ENCODE measurements at places on chromosomes 16 and 17.

DNA sequence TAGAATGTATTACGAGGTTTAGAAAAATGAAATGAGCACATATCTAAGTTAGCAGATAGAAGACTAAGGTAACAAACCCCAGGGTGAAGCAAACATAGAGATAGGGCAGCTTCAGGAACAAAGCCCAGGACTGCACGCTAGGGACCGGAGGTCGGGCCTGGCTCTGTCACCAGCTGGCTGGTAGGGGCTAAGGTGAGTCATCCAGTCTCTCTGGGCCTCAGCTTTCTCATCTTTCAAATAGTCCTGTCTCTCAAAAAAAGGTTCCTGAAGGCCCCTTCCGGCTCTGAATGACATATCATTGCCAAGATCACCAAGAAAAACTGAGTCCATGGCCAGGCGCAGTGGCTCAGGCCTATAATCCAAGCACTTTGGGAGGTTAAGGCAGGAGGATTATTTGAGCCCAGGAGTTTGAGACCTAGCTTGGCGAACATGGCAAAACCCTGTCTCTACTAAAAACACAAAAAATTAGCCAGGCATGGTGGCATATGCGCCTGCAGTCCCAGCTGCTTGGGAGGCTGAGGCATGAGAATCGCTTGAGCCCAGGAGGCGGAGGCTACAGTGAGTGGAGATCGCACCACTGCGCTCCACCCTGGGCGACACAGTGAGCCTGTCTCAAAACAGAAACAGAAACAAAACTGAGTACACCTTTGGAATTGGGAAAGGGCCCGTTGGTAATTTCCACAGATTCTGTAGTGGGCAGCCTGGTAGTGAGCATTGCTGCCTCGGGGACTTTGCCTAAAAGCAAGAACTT lies 26.0 kb downstream of the PKD1L3 start:
- DNase-seq, result no peak

GRCh38 chr17:64679710-64680216 lies 17.7 kb upstream of the SMURF2 start:
- DNase-seq, result no peak

DNA sequence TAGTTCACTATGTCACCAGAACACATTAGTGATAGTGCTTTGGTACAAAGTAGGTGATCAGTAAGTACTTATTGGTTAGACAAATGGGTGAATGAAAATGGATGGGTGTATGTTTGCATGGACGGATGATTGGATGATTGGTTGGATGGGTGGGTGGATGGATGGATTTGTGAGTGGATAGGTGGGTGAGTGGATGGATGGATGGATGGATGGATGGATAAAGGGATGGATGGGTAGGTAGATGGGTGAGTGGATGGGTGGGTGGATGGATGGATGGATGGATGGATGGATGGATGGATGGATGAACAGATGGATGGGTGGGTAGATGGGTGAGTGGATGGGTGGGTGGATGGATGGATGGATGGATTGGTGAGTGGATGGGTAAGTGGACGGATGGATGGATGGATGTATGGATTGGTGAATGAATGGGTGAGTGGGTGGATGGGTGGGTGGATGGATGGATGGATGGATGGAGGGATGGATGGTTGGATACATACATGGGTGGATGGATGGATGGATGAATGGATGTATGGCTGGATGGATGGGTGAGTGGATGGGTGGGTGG lies 225.3 kb upstream of the GSE1 start:
- DNase-seq, result no peak

- no peak for DNase-seq
Measured at GRCh38 chr16:85697431-85697830, 8.7 kb upstream of the GINS2 start.

- peak; percentile 64 for DNase-seq
Measured at GRCh38 chr17:49851387-49852291, 3.8 kb upstream of the TAC4 start.

GRCh38 chr17:55233840-55234239 lies 30.9 kb upstream of the HLF start:
- DNase-seq, result no peak

DNA sequence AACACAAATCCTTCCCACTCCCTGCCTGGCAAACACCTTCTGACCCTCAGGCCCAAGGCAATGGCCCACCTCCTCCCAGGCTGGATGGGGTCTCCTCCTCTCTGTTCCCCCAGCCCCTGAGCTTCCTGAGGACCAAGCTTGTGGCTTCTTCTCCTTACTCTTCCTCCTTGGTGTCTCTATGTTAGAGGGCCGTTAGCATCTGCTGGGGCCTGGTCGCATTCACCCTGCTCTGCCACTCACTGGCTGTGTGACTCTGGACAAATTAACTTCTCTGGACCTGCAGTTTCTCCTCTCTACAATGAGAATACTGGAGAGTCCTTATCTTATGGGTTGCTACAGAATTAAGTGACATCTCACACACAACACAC lies 725 bp upstream of the MT2A start:
- no peak for DNase-seq

- DNase-seq, result no peak
Measured at GRCh38 chr17:7261379-7262191, 693 bp downstream of the CLDN7 start.

- DNase-seq, result no peak
Measured at GRCh38 chr17:66549731-66550207, 247.4 kb downstream of the PRKCA start.

- DNase-seq, result no peak
Measured at GRCh38 chr16:81621496-81621895, 157.6 kb upstream of the PLCG2 start.

DNA sequence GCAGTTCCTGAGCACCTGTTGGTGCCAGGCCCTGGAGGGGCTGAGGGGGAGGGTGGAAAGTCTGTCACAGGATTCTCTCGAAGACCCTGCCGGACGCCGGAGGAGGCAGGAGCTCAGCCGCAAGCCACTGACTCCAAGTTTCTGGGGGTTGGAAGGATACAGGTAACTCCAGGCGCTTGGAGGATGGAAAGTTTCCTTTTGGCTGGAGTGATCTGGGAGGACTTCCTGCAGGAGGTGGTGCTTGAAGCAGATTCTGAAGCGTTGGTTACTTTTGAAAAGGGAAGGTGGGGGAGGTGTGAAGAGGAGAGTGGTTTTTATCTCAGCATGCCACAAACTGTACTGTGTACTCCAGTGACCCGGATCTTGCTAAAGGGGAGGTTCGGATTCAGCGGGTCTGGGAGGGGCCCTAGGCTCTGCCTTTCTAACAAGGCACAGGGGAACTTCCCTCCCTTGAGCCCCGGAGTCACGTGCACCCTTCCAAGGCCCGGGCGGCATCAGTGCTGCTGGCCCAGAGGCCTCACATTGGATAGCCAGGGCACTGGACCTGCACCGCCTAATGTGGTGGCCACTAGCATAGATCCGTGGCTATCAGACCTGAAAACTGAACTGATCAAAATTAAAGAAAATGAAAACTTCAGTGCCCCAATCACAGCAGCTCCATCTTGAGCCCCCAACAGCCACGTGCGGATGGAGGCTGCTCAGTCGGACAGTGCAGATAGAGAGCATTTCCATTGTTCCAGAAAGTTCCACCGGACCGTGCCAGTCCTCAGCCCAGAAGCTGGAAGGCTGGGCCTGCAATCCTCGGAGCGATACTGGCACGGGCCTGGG lies 42.2 kb upstream of the GSE1 start:
- DNase-seq, result peak; percentile 48

DNA sequence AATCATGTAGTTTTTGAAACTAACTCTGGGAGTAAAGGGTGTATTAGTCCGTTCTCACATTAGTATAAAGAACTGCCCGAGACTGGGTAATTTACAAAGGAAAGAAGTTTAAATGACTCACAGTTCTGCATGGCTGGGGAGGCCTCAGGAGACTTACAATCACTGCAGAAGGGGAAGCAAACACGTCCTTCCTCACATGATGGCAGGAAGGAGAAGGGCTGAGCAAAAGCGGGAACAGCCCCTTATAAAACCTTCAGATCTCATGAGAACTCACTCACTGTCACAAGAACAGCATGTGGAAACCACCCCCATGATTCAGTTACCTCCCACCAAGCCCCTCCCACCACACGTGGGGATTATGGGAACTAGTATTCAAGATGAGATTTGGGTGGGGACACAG lies 256.5 kb upstream of the TNRC6C start:
- no peak for DNase-seq

DNA sequence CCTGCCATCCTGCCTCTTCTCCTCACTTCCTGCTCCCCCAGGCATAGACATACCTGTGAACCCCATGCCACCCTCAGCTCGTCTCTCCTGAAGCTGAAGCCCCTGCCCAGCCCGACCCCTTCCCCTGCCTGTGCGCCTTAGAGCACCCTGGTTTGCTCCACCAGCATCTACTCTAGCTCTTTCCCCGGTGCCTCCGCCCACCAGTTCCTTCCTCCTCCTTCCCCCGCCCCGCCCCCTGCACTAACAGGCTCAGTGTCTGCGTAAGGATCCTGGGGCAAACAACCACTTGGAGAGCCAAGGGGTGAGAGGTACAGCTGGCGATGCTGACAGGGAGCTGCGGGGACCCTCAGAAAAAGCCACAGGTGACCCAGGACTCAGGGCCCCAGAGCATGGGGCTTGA lies 1.9 kb downstream of the GPR142 start:
- DNase-seq, result peak; percentile 57

- DNase-seq, result no peak
Measured at GRCh38 chr16:1082266-1082951, 9.9 kb downstream of the SSTR5 start.

DNA sequence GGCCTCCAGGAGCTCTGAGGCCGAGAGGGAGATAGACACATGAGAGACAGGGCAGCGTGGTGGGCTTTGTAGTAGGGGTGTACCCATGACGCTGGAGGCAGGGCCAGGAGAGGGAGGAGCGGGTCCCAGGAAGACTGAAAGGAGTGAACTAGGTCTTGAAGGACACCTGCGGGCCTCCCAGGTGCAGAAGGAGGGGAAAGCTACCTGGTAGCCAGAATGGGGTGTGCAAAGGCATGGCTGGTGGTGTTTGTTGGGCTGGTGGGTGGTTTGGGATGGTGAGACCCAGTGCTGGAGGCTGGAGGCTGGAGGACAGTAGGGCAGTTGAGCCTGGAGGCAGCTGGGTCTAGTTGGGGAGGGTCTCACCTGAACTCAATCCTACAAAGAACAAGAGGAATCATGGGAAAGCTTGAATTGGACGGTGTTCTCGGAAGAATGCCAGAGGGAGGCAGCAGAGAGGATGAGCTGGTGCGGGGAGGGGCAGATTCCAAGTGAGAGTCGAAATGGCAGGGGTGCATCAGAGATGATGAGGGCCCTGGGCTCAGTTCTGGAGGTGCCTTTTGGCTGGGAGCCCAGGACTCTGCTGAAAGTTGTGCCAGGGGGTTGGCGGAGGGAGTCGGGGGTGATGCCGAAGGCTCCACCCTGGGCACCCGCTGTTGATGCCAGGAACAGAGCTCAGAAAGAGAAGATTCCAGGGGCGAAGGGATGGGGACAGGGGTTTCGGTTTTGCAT lies 21.2 kb downstream of the C1QTNF1 start:
- no peak for DNase-seq

- peak; percentile 75 for DNase-seq
Measured at GRCh38 chr17:36188891-36189306, 7.7 kb downstream of the CCL3L1 start.

DNA sequence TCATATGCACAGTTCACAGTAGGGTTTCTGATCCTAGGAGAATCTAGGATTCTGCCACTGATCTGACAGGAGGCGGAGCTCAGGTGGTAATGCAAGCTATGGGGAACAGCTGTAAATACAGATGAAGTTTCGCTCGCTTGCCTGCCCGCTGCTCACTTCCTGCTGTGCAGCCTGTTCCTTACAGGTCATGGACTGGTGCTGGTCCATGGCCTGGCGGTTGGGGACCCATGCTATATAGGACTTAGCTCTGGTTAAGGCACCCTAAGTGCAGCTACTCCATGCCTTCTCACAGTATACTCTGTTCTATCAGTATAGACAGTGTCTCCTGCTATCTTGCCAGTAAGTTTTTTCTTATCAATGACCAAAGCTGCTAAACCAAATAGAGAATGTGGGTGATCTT lies 2.4 kb downstream of the MPHOSPH6 start:
- no peak for DNase-seq

GRCh38 chr16:73106329-73107034 lies 58.6 kb upstream of the ZFHX3 start:
- no peak for DNase-seq

GRCh38 chr17:33183487-33184026 lies 109.5 kb downstream of the ASIC2 start:
- no peak for DNase-seq

GRCh38 chr16:64397945-64398508 lies 723.8 kb downstream of the CDH11 start:
- no peak for DNase-seq

GRCh38 chr17:47630614-47631013 lies 19.1 kb upstream of the KPNB1 start:
- DNase-seq, result no peak

GRCh38 chr17:6753006-6753445 lies 2.8 kb upstream of the XAF1 start:
- peak; percentile 31 for DNase-seq

- DNase-seq, result peak; percentile 30
Measured at GRCh38 chr17:14334919-14335318, 34.0 kb downstream of the HS3ST3B1 start.

GRCh38 chr16:54806378-54806777 lies 124.3 kb upstream of the IRX5 start:
- no peak for DNase-seq

GRCh38 chr17:752620-753219 lies 656 bp upstream of the GEMIN4 start:
- peak; percentile 24 for DNase-seq

GRCh38 chr17:47257651-47258339 lies 4.2 kb downstream of the ITGB3 start:
- no peak for DNase-seq

DNA sequence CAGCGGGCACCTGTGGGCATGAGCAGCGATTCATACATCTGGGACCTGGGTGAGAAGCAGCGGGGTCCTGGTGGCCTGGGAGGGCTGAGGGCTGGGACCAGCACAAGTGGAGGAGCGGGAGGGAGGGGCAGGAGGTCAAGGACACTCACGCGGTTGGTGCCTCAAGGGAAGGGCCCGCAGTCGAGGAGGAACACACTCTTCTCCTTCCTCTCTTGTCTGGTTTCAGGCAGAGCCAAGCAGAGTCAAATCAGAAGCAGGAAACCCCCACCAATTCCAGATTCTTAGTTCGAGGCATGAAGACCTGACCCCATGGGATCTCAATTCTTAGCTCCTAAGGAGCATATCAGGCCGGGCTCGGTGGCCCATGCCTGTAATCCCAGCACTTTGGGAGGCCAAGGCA lies 15.7 kb downstream of the DNAI2 start:
- DNase-seq, result no peak

DNA sequence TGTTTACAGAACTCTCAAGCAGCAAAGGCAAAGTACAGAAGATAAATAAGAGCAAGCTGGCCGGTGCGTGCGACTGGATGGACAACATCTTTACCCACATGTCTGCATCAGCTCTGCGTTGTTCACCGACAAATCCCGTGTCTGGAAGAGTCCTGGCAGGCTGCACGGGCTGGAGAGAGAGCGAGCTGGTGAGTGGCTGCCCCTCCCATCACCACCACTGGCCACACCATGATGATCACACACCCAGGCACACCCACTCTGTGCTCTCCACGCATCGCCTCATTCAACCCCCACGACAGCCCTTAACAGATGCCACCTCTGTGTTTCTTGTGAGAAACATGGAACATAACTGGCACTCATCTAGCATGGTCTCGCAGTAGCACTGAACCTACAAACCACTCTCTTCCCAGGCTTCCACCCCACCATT lies 59.2 kb downstream of the ANKRD11 start:
- no peak for DNase-seq
